ENCODE measurements at places on chromosomes 4 and X. TPM values are rescaled to one million over a fixed set of nuclear protein-coding genes. Genes with fewer than 3 reads are reported as not detected.

Gene ZFYVE28
- total RNA-seq: 8.0 TPM

Gene FOXR2
- not detected for total RNA-seq

Gene ENPEP
- 0.64 TPM for total RNA-seq

Gene C4orf17
- not detected for total RNA-seq

Gene SASH3
- total RNA-seq: not detected
